ENCODE measurements at places on chromosomes 6 and 20. TPM values are rescaled to one million over a fixed set of nuclear protein-coding genes. Genes with fewer than 3 reads are reported as not detected.

DNA sequence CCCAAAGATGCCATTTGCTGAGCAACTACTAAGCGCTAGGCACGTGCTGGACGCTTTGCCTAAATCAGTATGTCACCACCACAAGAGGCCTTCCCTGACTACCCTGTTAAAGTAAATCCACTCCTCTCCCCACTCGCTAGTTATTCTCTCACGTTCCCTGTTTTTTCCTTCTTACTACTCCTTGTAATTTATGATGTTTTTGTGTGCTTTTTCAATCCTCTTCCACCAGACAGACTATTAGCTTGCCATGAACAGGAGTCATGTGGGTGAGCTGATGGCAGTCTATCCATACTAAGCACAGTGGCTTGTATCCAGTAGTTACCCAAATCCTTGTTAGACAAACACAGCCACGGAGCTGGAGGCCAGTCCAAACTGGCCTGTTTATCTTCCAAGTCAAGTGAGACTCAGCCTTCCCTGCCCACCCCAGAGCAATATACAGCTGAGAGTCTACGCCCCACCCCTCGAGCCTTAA, 41.2 kb downstream of the C6orf132 start:
- peaks cover 14% of the 10 kb centered on the region for H3K4me1 ChIP-seq
- H3K27me3 ChIP-seq = no peaks in the 10 kb centered on the region
- H3K27ac ChIP-seq = peak overlapping the region; percentile 76
- DNase-seq = peak; percentile 84

DNA sequence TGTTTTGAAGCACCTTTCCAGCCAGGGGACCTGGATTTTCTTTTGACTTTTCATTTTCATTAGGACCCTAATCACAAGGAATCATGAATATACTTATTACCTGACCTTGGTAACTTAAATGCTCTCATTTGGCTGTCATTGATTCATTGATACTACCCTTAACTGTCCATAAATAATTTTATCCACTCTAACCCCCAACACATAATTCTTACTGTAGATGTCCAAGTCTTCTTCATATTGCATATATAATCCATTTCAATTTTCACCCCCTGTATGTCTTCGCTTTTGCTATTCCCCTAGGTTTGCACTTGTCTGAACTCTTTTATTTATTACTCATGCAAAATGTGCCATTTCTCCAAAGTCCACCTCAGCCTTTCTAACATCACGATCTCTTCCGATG, 602.9 kb downstream of the MMUT start:
- DNase-seq = no peak
- no peak overlapping the region for H3K27ac ChIP-seq
- no peaks in the 10 kb centered on the region for H3K4me1 ChIP-seq
- no peaks in the 10 kb centered on the region for H3K36me3 ChIP-seq
- no peak overlapping the region for H3K4me3 ChIP-seq

- H3K27me3 ChIP-seq = no peaks in the 10 kb centered on the region
- H3K4me3 ChIP-seq = no peak overlapping the region
- no peak overlapping the region for H3K27ac ChIP-seq
- no peaks in the 10 kb centered on the region for H3K36me3 ChIP-seq
Observed at GRCh38 chr20:34904202-34904621, 27.8 kb downstream of the ACSS2 start.

DNA sequence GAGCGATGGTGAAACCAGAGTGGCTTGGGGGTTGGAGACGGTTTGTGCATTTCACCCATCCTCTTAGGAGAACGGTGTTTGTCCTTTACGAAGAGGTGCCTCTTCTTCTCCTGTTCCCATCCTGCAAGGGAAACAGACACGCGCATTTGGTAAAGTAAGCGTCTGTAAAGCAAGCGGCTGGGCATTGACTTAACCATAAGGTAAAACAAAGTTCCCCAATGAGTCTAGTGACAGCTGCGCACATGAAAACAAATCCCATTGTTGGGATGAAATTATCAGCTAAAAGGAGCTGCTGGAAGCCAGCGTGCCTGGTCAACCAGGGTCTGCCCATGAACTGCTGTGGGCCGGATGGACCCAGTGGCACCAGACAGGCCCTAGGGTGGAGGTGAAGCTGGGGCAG, 5.8 kb downstream of the BHLHE23 start:
- no peak overlapping the region for H3K27ac ChIP-seq
- no peaks in the 10 kb centered on the region for H3K36me3 ChIP-seq

DNA sequence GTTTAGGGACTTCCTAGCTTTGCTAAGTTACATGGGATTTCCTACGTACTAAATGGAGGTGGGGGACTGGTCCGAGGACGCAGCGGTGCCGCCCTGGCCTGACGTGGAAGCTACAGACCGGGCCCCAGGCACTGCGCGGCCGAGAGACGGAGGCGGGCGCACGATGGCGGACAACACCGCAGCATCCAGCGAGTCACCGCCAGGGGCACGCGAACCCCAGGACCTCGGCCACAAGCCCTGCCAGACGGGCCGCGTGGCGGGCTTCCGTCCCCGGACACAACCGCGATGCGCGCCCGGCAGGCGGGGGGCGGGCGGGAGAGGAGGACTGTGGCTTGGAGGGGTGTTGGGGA, 1516.9 kb upstream of the DEFB115 start:
- H3K27me3 ChIP-seq = peaks cover 15% of the 10 kb centered on the region
- H3K27ac ChIP-seq = no peak overlapping the region
- DNase-seq = no peak

GRCh38 chr6:28568515-28569108, 42.9 kb downstream of the GPX5 start:
- no peak overlapping the region for H3K4me3 ChIP-seq
- H3K36me3 ChIP-seq = no peaks in the 10 kb centered on the region
- no peak overlapping the region for H3K27ac ChIP-seq
- no peaks in the 10 kb centered on the region for H3K27me3 ChIP-seq
- DNase-seq = no peak

DNA sequence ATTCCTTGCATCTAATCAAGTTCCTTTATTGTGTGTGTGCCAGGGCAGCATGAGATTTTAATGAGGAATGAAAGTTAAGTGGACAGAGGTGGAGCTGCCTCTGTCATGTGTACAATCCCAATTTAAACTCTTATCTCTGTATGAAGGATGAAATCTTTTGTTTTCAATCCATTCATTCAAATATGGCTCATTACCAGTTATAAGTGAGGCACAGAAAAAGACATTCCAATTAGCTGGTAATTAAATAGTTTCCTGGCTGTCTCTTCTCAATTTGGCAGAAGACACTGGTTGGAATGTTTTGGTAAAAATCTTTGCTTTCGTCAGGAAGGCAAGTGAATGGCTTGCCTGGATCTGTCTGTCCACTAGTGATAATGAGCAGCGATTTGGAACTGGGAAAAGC, 46.4 kb downstream of the CLVS2 start:
- H3K27ac ChIP-seq = no peak overlapping the region
- H3K4me1 ChIP-seq = no peaks in the 10 kb centered on the region
- H3K27me3 ChIP-seq = no peaks in the 10 kb centered on the region

GRCh38 chr20:25082498-25082873, 545 bp upstream of the VSX1 start:
- H3K36me3 ChIP-seq = no peaks in the 10 kb centered on the region
- H3K27me3 ChIP-seq = peaks cover 43% of the 10 kb centered on the region
- peaks cover 11% of the 10 kb centered on the region for H3K4me1 ChIP-seq
- no peak overlapping the region for H3K4me3 ChIP-seq
- no peak for DNase-seq

GRCh38 chr20:41145821-41146620, 8.7 kb downstream of the PLCG1 start:
- peak; percentile 81 for DNase-seq
- no peaks in the 10 kb centered on the region for H3K27me3 ChIP-seq
- H3K36me3 ChIP-seq = no peaks in the 10 kb centered on the region
- H3K27ac ChIP-seq = peak overlapping the region; percentile 55

- H3K4me1 ChIP-seq = no peaks in the 10 kb centered on the region
- H3K27me3 ChIP-seq = no peaks in the 10 kb centered on the region
- H3K4me3 ChIP-seq = no peak overlapping the region
- no peaks in the 10 kb centered on the region for H3K36me3 ChIP-seq
Observed at GRCh38 chr20:62163485-62163865, 19.4 kb upstream of the MTG2 start.

- H3K36me3 ChIP-seq = no peaks in the 10 kb centered on the region
- DNase-seq = no peak
- H3K4me1 ChIP-seq = no peaks in the 10 kb centered on the region
- H3K4me3 ChIP-seq = no peak overlapping the region
- no peak overlapping the region for H3K27ac ChIP-seq
Observed at GRCh38 chr20:14418376-14418775, 81.0 kb upstream of the FLRT3 start.

DNA sequence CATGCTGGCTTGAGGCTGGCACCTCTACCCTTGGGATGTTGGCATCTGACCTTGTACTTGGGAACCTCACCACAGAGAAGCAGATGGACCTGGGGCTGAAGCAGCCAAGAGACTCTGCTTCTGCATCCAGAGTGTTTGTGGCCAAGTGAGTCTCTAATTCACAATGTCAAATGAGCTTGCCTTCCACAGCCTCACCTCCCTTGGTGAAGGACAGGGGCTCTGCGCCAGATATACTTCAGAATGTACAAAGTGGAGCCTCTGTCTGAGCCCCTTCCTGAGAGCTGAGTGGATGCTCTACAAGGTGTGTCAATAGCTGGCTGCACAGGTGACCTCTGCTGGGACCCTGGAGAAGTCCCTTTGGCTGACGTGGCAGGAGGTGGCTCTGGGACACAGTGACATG, 508.9 kb downstream of the CDH26 start:
- no peaks in the 10 kb centered on the region for H3K36me3 ChIP-seq
- H3K4me3 ChIP-seq = no peak overlapping the region
- no peaks in the 10 kb centered on the region for H3K27me3 ChIP-seq
- H3K4me1 ChIP-seq = no peaks in the 10 kb centered on the region
- H3K27ac ChIP-seq = no peak overlapping the region

GRCh38 chr20:35443003-35443402, 5.0 kb upstream of the GDF5 start:
- peaks cover 2% of the 10 kb centered on the region for H3K4me1 ChIP-seq
- no peaks in the 10 kb centered on the region for H3K36me3 ChIP-seq
- H3K27ac ChIP-seq = no peak overlapping the region

DNA sequence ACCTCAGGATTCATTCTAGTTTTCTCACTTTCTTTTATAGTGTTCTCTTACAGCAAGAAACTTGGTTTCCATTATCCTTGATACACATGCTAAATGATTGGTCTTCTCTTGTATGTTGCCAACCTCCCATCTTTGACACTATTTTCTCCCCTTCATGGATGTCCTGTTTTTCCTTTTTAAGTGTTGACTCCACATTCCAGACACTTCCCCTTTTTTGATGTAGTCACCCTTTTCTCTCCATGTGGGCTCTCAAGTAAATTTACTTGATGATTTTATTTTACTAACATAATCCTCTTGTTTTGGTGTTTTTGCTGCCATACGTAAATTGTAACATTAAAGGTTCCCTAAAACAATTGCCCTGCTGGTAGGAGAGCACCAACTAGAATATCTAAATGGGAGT, 148.1 kb downstream of the ZFAND3 start:
- no peaks in the 10 kb centered on the region for H3K36me3 ChIP-seq
- no peaks in the 10 kb centered on the region for H3K27me3 ChIP-seq

GRCh38 chr6:170407932-170408331, 101.4 kb downstream of the FAM120B start:
- no peak for DNase-seq
- H3K4me3 ChIP-seq = no peak overlapping the region
- no peaks in the 10 kb centered on the region for H3K4me1 ChIP-seq
- H3K27ac ChIP-seq = no peak overlapping the region

- no peak for DNase-seq
- no peaks in the 10 kb centered on the region for H3K36me3 ChIP-seq
- H3K27ac ChIP-seq = no peak overlapping the region
- H3K27me3 ChIP-seq = no peaks in the 10 kb centered on the region
- no peak overlapping the region for H3K4me3 ChIP-seq
- no peaks in the 10 kb centered on the region for H3K4me1 ChIP-seq
Observed at GRCh38 chr6:69349771-69350170, 447.0 kb downstream of the LMBRD1 start.

DNA sequence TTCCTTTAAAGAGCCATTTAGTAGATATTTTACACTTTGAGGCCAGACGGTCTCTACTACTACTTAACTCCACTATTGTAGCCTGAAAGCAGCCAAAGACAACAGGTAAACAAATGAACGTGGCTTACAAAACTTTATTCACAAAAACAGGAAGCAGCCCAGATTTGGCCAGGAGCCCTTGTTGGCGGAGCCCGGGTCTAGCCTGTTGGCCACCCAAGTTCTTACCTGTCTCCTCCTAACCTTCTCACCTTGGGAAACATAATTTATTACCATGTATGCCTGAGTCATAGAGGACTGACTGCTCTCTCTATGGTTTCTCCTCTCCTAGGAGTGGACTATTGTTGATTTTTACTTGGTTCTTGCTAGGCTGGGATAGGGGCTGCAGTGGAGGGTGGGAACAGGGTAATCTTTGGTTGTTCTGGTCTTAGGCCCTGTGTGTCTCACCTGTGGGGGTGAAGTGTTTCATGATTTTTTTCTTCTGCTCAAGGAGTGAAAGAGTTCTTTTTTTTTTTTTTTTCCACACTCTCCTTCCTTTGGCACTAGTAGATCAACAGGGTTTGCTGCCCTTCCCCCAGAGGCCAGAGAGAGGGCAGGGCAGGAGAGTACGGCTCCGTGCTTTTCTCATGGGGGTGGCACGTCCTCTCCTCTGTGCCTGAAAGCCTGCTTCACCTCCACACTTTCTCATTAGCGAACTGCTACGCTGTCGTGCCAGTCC, 90.0 kb downstream of the RPP40 start:
- no peak for DNase-seq
- H3K27ac ChIP-seq = no peak overlapping the region
- H3K4me1 ChIP-seq = no peaks in the 10 kb centered on the region
- no peaks in the 10 kb centered on the region for H3K36me3 ChIP-seq
- no peaks in the 10 kb centered on the region for H3K27me3 ChIP-seq

GRCh38 chr6:134356405-134356804, 38.5 kb upstream of the SGK1 start:
- H3K4me3 ChIP-seq = no peak overlapping the region
- H3K36me3 ChIP-seq = no peaks in the 10 kb centered on the region
- no peak for DNase-seq
- H3K27ac ChIP-seq = no peak overlapping the region

GRCh38 chr6:155523821-155524651, 68.4 kb upstream of the NOX3 start:
- no peaks in the 10 kb centered on the region for H3K4me1 ChIP-seq
- no peak overlapping the region for H3K27ac ChIP-seq
- no peaks in the 10 kb centered on the region for H3K27me3 ChIP-seq
- no peak for DNase-seq

DNA sequence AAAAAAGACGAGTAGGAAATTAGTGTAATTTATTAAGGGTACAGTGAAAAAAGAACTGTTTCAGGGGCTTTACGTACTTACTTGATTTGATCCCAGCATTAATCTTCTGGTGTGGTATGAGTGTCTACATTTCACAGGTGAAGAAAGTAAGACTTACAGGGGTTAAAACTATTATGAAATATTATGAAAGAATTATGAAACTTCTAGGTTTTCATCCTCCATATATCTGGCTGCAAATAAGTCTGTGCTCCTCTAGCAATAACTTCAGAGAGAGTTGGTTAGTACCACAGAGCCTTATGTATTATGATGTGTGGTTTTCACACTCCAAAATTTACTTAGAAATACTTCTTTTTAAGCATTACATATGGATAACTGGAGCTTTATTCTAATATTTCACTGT, 41.9 kb downstream of the ZFAND3 start:
- DNase-seq = no peak
- no peak overlapping the region for H3K27ac ChIP-seq
- H3K36me3 ChIP-seq = no peaks in the 10 kb centered on the region
- H3K4me3 ChIP-seq = no peak overlapping the region

GRCh38 chr6:40210628-40211056, 276.4 kb upstream of the MOCS1 start:
- no peak for DNase-seq
- no peaks in the 10 kb centered on the region for H3K4me1 ChIP-seq

The HAO1 gene
- total RNA-seq = not detected

The NOP56 gene
- 50.8 TPM for total RNA-seq

The SIRPD gene
- 1.9 TPM for total RNA-seq

The VNN1 gene
- 0.32 TPM for total RNA-seq

The HUS1B gene
- 0.36 TPM for total RNA-seq

The ATP6V1G2 gene
- 0.36 TPM for total RNA-seq

The LY6G6F gene
- total RNA-seq = 3.7 TPM

The LTV1 gene
- 14.4 TPM for total RNA-seq

The MYLIP gene
- 58.1 TPM for total RNA-seq

Measured in prostate gland (tissue), 2 donors.